Stimulated activated CD4-positive, alpha-beta T cell treated with anti-CD3 and anti-CD28 coated beads, TNF-alpha, amount 100 ng/mL, for 4 hours (primary cell): ENCODE measurements at places on chromosomes 3 and 15.

DNA sequence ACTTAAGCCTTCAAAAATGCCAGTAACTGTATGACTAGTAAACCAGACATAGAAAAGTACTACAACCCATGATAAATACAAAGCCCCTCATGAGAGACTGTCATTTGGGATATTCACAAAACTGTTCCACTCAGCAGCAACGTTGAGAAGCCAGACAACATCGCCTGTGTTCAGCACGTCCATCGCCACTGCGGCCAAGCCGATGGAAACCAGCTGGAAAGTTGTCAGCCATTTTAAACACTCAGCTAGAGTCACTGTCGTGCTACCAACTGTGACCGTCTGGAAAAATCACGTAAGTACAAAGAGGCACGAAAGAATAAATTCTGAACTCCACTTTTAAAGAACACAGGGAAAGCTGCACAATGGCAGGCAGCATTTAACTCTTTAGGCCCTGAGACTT, 340.7 kb upstream of the WNT5A start:
- DNase-seq, result no peak

GRCh38 chr3:181554233-181554765, 157.4 kb upstream of the SOX2 start:
- DNase-seq, result no peak

DNA sequence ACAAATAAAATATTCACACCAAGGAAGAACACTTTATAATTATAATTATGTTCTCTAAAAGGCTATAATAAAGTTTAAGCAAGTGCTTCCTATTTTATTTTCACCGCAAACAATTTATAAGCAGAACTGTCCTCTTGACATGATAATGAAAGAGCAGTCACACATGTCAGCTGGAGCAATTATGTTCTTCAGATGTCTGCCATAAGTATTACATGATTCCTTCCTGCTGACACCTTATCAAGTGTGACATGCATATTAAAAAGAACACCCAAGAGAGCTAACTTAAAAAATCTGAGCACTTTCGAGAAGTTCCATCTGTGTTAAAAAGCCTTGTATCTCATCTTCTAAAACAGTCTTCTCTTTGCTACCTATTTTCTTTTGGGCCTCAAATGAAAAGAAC, 249.5 kb downstream of the SQOR start:
- no peak for DNase-seq

DNA sequence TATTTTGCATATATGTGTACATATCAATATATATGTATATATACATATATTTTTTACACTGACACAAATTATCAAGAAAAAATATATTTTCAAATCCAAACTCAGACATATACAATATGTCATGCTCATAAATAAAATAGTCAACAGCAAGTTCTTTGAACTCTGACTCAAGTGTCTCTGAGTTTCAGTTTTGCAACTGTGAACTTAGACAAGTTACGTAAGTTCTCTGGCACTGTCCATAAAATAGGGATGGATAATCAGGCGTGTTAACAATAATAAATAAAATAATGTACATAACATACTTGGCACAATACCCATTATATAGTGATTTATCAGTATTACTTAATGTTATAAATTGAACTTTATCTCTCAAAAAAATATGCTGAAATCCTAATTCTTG, 12.1 kb upstream of the XRN1 start:
- no peak for DNase-seq

GRCh38 chr15:90037511-90037860, 36.4 kb downstream of the ZNF710 start:
- no peak for DNase-seq

DNA sequence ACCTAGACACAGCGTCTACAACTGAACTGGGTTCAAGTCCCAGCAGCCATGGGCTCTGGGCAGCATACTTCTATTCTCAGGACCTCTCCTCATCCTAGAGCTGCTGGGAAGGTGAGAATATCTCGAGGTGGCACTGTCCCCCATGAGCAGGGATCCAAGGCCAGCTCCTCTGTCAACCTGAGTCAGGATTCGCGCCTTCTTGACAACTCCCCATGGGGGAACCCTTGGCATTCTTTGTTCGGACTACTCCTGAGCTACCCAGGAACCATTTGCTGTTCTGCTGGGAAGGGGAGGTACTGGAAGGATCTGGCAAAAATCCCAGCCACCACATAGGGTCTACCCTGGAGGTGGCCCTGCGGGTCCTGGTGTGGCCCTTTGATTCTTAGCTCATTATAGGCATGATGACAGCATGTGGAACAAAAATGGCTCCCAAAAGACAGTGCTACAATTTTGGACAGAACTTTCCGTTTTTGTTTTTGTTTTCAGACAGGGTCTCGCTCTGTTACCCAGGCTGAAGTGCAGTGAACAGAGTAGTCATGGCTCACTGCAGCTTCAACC, 22.3 kb downstream of the PLXNB1 start:
- no peak for DNase-seq

GRCh38 chr3:20038699-20039465, 1.4 kb upstream of the KAT2B start:
- DNase-seq, result no peak

DNA sequence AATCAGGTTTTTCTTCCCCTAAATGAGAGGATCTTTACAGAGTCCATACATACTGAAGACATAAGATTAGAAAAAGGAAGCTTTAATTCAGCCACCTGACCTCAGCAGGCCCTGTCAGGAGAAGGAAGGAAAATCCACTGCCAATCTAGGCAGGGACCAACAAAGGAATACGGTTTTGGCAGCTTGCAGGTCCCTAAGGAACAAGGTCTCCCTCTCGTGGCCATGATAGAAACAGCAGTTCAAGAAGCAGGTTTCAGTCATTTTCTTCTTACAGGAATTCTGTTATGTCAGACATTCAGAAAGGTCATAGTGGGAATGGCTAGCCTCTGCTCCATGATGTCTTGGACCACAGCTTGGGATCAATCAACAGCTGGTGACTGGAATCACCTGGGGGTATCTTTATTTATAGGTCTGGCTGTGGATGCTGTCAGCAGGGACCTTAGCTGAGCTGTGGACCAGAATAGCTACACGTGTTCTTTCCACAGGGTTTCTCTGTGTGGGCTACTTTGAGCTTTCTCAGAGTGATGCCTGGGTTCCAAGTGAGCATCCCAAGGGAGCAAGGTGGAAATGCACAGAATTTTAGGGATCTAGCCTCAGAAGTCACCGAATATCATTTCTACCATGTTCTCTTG, 9.4 kb upstream of the CMSS1 start:
- no peak for DNase-seq

GRCh38 chr3:183253528-183254486, 754 bp downstream of the B3GNT5 start:
- DNase-seq, result peak; percentile 7

GRCh38 chr15:76198456-76199105, 112.7 kb downstream of the ETFA start:
- no peak for DNase-seq

DNA sequence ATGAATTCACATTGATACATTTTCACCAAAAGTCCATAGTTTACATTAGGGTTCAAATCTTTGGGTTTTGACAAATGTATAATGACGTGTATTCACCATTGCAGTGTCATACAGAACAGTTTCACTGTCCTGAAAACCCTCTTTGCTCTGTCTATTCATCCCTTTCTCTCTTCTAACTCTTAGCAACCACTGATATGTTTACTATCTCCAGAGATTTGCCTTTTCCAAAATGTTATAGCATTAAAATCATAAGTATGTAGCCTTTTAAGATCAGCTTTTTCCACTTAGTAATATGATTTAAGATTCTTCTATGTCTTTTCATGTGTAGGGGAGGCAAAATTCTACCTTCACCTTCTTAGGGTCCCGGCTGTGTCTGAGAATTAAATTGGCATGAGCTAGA, 203.8 kb downstream of the TPRG1 start:
- no peak for DNase-seq

- no peak for DNase-seq
Measured at GRCh38 chr3:178193846-178194245, 342.4 kb upstream of the KCNMB2 start.

DNA sequence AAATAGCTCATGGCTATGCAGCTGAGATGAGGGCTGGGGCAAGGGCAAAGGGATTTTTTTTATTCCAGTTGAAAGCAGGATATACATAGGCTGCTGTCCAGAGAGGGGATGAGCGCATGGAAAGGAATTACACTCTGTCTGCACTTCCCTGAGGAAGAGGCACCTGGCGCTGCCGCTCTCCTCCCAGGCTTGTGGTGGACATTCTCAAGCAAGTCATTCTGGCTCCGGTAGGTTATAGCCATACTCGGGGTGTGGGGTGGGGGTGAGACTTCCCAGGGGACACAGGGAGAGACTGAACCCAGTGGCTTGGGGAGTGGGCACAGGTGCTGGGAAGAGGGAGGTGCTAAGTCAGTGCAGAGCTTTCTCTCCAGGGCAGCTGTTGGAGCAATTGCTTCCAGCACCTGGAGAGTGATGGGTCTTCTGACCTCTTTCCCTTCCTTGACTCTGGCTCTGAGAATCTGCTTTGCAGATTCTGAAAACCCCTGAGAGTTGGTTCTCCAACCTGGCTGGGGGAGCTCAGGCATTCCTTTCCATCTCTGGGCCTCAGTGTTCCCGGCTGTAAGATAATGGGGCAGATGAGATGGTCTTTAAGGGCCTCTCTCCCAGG, 24.3 kb downstream of the CYP8B1 start:
- DNase-seq, result no peak

GRCh38 chr3:45980819-45981218, 14.8 kb downstream of the FYCO1 start:
- DNase-seq, result no peak

DNA sequence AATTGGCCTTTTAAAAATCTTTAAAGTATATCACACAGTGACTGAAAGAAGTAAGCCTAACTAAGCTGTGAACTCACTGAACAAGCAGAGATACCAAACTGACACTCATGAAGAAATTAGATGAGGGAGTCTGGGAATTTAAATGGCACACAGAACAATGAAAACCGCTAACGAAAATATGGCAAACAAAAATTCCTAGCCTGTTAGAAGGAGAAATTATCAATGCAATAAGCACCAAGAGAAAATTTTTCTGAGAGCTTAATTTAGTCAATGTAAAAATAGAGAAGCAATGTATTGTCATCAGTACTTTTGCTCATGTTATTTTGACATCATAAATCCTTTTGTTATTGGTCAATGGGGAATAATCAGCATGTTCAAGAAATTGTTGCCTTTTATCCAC, 291.1 kb upstream of the PDZRN3 start:
- DNase-seq, result no peak

DNA sequence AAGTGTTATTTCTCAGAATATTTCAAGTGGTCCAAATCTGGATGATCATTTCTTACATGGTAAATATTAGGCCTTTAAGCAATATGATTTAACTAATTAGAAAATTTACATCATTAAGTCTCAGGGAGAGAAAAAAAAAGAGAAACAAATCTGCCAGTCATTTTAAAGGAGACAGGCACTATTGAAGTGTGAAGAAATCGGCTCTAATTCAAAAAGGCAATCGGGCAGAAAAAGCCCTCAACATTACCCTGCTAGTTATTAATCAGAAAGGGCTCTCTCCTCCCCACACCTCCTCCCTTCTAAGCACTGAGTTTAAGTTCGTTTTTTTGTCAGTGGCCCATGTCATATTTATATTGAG, 215.9 kb downstream of the MEIS2 start:
- no peak for DNase-seq

DNA sequence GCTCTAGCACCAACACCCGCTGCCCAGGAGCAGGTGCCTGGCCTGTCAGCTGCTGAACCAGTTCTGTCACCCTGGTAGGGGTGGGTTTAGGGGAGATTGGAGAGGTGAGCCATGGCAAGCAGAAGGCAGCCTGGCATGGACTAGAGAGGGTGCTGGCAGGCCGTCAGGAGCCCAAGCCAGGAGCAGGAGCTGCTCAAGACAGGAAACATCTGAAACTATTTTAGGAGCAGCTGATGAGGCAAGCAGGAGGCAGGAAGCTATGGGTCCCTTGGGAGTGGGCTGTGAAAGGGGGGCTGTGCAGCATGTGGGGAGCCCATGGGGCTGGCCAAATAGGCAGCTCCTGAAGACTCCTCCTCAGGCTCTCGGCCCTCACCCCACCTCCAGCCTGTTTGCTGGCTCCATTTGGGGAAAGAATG, 2.3 kb downstream of the INKA1 start:
- no peak for DNase-seq

GRCh38 chr3:125967156-125967555, 1.8 kb upstream of the ROPN1B start:
- DNase-seq, result no peak

GRCh38 chr3:126704494-126705214, 614 bp downstream of the CHCHD6 start:
- no peak for DNase-seq

- no peak for DNase-seq
Measured at GRCh38 chr3:140842984-140843649, 98.5 kb upstream of the SLC25A36 start.

DNA sequence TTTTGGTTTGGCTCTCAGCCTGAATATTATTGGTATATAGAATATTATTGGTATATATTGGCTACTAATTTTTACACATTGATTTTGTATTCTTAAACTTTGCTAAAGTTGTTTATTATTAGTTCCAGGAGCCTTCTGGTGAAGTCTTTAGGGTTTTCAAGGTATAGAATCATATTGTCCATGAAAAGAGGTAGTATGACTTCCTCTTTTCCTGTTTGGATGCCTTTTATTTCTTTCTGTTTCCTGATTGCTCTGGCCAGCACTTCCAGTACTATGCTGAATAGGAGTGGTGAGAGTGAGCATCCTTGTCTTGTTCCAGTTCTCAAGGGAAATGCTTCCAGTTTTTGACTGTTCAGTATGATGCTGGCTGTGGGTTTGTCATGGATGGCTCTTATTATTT, 107.3 kb upstream of the LIPC start:
- no peak for DNase-seq

GRCh38 chr3:171783626-171784025, 26.7 kb downstream of the PLD1 start:
- no peak for DNase-seq

DNA sequence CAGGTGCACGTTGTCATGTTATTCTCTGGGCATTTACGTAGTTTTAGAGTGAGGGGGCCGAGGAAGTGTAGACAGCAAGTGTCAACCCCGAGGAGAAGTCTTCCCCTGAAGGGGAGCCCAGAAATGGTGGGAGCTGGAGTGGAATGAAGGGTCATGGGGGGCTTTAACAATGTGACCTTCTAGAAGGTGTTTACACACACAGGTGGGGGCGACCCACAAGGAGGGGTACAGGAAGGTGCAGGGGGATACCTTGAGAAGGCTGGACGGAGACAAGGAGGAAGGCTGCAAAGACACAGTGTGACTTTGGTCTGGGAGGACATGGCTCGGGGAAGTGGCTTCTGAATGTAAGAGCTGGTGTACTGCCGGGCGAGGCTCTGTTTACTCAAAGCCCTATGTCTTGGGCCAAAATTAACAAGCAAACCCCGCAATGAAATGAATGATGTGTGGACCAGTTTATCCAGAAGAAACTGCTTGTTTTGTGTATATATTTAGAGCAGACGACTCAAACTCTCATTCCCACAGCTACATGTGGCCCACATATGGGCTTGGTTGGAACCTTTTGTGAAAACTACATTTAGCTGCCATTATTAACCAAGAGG, 18.7 kb downstream of the TRPM1 start:
- no peak for DNase-seq

- peak; percentile 44 for DNase-seq
Measured at GRCh38 chr15:41557673-41558399, 1.2 kb upstream of the TYRO3 start.
